Activated CD8-positive, alpha-beta memory T cell treated with anti-CD3 and anti-CD28 coated beads for 4 hours (primary cell): ENCODE measurements at places on chromosomes 2 and 18.

DNA sequence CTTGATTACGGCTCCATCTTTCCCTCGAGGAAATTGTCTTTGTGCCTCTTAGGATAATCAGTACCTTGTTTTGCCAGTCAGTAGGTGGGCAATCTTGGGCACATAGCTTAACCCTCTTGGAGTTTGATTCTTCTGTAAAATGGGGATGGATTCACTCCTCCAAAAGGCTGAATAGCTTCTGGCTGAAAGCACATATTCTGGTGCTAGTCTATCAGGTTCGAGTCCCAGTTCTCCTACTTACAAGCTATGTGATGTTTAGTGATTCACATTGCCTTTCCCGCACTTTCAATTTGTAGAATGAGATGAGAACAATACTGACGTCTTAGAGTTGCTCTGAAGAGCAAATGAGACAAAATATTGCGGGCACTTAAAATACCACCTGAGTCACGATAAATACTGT, 43.9 kb downstream of the ATIC start:
- DNase-seq: no peak

- no peak for DNase-seq
These were observed 210.9 kb downstream of the NDUFA10 start for GRCh38 chr2:239814116-239814860.

DNA sequence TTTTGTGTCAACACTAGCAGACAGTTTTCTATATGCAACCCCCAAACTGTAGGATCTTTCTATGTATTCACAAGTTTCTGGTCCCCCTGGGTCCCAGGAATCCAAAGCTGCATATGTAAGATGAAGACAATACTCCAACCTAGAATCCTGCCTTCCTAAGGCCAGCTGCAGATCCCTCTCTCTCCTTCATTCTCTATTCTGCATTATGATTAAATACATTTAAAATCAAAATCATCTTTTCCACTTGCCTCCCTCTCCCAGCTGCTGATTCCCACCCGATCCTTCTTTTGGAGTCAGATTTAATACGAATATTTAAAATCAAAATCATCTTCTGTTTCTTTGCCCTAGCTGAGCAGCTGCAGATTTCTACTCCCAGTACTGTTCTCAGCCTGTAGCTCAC, 783.0 kb upstream of the ZEB2 start:
- no peak for DNase-seq

DNA sequence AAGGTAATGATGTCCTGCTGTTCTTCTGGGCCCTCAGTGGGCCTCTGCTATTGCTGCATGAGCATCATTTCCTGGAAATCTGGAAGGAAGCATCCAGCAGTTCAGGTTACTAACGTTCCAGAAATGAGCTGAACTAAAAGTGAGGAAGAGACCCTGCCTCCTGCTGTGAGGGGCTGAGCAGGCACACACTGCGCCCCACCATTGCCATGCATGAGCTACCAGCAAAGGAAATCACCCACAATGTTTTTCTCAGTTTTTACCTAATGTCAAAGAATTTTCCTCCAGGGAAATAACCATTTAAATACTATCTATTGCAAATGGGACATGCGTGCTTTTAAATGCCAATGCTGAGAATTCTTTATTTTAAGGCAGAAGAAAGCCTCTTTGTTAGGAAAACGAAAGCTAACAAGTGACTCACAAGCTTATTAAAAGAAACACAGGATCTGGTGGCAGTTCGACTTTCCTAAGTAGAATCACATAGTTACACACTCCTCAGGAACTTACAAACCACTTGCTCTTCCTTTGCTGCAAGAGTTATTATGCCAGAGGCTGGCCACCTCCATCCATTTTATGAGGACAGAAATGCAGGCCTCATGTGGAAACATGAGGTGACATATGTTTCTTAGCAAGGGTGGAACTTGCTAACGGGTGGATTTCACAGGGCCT, 152.6 kb upstream of the TTC39C start:
- DNase-seq: no peak

DNA sequence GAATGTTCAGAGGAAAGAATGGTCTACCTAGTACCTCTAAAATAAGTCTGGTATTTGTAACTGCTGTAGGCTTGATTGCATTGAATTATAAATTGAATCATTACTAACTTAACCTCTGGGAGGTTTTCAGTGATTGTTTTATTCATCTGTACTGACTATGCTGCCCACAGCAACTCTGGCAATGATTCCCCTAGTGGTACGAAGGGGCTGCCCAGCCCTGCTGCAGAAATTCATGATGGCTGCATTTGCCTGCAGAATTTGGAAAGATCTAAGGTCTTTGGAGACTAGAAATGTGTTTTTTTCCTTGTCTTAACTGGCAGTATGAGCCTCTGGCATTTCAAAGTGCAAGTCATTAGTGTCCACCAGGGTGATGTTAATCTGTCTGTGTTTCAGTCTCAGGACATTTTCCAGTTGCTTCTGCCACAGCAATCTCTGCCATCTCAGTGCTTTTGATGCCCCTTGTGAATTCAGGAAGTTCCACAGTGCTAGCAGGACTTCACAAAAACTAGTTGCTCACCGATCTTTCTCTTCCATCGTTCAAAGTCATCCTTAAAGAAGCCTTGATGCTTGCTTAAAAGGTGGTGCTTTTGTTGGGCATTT, 13.4 kb upstream of the LRPPRC start:
- DNase-seq: no peak

- DNase-seq: no peak
These were observed 12.1 kb downstream of the CCDC141 start for GRCh38 chr2:179037807-179038206.
